ENCODE measurements at places on chromosomes 7 and 10. TPM values are rescaled to one million over a fixed set of nuclear protein-coding genes. Genes with fewer than 3 reads are reported as not detected.

Gene PILRA
- 8.6 TPM for total RNA-seq

Gene TMEM213
- not detected for total RNA-seq

Gene OPN4
- not detected for total RNA-seq

Gene YKT6
- total RNA-seq = 66.7 TPM

Gene SGPL1
- 36.1 TPM for total RNA-seq

Gene CAMK2G
- 60.4 TPM for total RNA-seq

Gene PDZD7
- total RNA-seq = 1.4 TPM

Gene EDRF1
- 61.4 TPM for total RNA-seq

DNA sequence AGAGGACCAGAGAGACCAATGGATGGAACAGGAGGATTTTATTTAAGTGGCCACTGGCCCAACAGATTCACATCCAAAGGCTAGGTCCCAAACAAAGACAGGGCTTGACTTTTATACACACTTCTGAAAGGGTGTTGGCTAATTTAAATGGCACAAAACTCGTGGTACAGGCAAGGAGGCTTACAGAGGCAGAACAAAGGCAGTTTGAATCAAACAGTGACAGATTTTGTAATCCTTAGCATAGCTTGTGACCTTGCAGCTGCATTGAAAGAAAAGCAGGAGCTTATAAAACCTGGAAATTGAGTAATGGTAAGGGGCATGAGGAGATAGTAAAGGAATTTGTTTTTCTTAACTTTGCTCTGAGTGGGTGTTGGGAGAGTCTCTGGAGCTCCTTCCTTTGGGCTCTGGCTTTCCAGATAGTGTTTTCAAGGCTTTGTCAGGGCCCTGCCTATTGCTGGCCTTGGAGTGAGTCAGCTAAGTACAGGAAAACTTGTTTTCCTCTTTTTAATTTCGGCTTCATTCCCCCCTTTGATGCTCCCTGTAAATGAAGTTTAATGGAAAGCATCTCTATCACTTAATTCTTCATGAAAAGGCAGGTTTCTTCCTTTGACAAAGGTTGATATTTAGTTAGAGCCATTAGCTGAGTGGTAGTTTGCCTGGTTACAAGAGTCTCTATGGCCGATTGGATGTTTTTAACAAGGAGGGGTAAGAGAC lies 96.9 kb downstream of the TRIM24 start:
- no peak for DNase-seq

GRCh38 chr7:139901901-139902300 lies 72.8 kb downstream of the TBXAS1 start:
- no peak for DNase-seq

GRCh38 chr10:3533296-3533695 lies 251.7 kb downstream of the KLF6 start:
- no peak for DNase-seq

GRCh38 chr10:126867567-126868365 lies 37.5 kb upstream of the DOCK1 start:
- DNase-seq = no peak

- DNase-seq = no peak
Measured at GRCh38 chr10:79930751-79931150, 18.2 kb downstream of the SFTPD start.

GRCh38 chr7:13991791-13992595 lies 2.5 kb upstream of the ETV1 start:
- DNase-seq = no peak

- no peak for DNase-seq
Measured at GRCh38 chr10:62978482-62978881, 154.6 kb upstream of the NRBF2 start.

GRCh38 chr7:15686295-15686956 lies at the start of gene MEOX2:
Gene MEOX2 (minus strand): TSS chr7:15686683. CDS start chr7:15686402, 281 bp downstream.
- no peak for DNase-seq

DNA sequence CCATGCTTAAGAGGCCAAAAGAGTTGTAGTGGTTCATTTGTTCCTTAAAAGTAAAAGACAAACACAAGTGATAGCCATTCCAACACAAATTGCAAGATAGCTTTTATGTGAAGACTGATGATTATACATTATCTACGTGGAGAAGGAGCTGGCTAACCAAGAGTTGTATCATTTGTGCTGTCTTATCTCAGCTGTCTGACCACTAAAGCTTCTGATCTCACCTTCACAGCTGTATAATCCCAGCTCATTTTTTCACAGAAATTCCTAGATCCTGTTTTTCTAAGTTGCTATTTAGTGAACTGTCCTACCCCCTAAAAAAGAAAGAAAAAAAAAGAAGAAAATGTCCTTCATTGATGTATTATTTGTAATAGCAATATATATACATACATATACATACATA lies 9.8 kb downstream of the USP6NL start:
- no peak for DNase-seq

- DNase-seq = no peak
Measured at GRCh38 chr7:129210989-129211312, 13.9 kb upstream of the AHCYL2 start.

DNA sequence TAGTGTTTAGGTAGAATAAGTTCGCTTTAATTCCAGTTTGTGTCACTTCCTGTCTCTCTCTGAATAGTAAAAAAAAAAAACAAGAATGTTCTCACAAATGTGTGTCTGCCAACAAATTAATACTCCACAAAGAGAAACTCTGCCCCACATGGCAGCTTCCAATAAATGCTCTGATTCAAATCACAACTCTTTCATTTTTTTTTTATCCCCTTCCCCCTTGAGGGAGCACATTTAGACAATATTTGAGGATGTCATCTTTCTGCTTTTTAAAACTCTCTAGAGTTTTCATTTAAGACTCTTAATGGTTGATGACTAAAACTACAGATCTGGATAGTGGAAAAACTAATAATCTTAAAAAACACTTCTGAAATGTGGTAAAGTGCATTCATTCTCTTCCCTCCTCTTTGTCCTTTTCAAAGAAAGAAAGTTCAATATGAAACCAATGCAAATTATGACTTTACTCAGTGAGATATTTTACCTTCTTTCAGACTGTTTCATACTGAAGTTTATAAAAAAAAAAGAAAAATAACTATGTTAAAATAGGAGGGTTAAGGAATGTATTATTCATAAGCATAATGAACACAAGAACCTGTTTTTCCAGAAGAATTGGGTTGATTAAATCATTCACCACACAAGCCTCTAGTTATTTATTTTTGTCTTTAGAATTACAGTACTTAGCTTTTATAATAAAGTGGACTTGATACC lies 42.3 kb downstream of the ARID5B start:
- DNase-seq = no peak

DNA sequence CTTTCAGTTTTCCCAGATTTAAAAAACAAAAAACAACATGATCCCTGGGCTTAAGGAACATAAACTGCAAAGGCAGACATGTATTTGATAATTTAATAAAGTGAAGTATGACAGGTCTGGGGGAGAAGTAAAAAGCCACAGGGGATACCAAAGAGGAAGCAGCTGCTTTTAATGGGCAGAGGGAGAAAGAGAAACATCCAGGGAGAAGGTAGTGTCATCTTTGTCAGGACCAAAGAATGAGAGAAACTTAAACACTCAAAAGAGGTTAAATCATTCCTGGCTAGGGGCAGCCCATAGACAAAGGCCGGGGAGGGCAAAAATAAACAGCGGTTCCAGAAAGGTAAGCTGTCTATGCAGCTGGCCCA lies 94.5 kb downstream of the GRB10 start:
- no peak for DNase-seq

DNA sequence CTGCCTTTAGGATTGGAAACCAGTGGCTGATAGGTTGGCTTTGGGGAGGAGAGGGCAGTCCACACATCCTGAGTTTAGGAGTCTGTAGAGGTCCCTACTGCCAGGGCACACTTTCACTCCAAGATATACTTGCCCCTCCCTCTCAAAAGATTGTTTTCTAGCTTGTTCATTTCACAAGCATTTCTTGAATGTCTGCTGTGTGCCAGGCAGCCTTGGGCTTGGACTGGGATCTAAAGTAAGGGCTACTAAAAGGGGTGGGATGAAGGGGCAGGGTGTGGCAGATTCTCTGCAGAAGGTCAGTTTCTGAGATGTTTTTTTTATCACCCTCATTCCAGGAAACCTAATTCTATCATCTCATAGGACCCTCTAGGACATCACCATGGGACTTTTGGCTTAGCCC lies 272.4 kb downstream of the SKAP2 start:
- no peak for DNase-seq

GRCh38 chr7:51918581-51918980 lies 602.0 kb upstream of the COBL start:
- DNase-seq = no peak
